ENCODE measurements at places on chromosomes 2 and 18. TPM values are rescaled to one million over a fixed set of nuclear protein-coding genes. Genes with fewer than 3 reads are reported as not detected.

DNA sequence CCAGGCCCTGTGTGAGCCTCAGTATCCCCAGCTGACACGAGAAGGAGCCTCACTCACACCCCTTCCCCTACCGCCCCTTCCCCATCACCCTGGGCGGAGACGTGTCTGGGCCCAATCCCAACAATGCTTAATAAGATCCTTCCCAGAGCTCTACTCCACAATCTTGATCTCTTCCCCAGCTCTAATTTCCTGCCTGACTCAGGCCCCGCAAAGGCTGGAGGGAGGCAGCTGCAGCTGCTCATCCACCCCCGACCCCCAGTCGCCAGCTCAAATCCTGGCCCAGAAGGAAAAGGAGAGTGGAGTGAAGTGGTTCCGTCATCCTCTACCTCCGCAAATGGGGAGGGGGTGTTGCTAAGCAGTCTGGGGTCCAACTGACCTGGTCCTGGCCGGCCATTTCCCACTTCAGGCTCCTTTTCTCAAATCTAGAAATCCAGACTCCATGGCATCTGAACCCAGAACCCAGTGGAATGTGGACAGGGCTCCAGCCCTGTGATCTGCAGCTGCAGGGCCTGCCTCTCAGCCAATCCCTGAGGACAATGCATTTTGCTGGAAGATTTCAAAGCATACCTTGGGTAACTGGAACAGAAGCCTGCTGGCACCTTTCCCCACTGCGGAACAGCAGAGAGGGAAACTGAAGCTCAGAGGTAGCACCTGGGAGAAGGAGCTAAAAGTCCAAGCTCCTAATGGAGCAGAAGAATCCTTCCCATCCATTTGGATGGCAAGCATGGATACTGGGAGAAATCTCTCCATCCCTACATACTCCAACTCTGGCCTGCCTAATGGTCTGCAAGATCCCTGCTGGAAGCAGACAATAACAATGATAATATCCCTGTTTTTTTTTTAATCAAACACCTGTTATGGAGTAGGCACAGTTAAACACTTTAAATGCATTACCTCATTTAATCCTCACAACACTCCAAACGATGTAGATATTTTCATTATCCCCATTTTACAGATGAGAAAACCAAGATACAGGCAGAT, 5.6 kb upstream of the TNS1 start:
- no peak for DNase-seq

DNA sequence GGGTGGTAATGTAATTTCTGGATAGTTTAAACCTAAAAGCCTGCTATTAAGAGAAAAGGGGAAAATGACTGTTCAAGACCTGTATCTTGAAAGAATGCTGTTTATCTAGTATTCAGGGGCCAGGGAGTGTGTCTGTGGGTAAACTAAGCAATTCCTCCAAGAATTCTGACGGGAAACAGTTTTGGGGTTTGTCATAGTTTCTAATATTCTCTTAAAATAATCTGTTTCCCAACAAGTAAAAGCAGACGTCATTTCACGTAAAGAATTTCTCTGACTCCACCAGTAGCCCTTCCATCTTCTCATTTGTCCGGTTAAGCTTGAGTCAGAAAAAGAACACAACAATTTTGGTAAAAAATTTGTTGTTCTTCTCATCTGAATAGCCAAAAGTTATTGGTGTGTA, 232.1 kb upstream of the EPAS1 start:
- no peak for DNase-seq

- DNase-seq, result no peak
Measured at GRCh38 chr2:214389334-214389733, 21.5 kb upstream of the VWC2L start.

GRCh38 chr2:108786008-108786353, 590 bp upstream of the CCDC138 start:
- DNase-seq, result no peak

DNA sequence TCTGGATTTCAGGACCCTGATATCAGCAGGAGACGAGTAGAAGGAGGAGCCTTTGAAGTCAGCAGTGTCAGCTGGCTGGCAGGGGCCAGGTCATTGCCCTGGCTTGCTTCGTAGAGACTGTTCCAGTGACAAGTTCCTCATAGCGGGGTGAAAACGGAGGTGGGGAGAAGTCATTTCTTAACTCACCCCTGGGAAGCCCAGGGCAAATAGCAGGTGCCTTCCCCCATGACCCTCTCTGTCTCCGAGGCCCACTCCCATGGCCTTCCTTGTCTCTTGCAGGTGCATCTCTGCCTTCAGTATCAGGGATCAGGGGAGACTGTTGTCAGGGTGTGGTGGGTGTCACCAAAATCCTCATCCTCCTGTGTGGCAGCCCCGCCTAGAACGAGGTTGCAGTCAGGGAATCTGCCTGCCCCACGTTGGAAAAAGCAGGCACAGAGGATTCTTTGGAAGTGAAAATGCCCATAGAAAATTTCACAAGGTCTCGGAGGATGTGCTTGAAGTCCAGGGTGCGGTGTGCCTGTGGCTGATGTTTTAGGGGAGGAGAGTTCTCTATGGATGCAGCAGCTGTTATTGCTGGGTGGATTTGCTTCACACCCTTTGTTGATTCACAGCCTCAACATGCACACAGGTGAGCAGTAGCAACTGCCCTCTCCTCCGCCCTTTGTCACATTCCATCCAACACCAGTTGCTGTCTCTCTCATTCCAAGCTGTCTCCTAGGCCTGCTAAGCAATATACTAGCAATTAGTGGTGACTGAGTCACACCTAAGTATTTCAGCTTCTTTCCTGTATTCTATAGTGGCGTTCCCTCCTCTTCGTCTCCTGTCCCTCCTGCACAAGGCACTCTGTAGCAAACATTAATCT, 142.6 kb upstream of the FHL2 start:
- DNase-seq, result no peak

DNA sequence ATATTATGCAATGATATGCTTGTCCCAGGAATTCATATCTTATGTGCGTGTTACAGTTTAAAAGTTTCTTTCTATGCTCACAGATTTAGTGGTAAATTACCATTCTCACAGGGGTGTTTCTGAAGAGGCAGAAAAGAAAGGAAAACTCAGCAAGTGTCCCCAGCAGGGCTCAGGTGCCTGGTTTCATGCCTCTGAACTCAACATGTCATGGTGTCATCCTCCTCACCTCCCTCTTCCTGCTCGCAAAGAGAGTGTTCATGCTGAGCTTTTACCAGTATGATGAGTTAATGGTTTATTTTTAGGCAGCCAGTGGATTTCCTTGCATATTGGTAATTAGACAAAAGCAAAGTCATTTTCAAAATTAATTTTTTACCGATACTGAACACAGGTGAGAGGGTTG, 492.9 kb upstream of the ZEB2 start:
- no peak for DNase-seq

- DNase-seq, result no peak
Measured at GRCh38 chr2:3128786-3129185, 248.8 kb downstream of the EIPR1 start.

DNA sequence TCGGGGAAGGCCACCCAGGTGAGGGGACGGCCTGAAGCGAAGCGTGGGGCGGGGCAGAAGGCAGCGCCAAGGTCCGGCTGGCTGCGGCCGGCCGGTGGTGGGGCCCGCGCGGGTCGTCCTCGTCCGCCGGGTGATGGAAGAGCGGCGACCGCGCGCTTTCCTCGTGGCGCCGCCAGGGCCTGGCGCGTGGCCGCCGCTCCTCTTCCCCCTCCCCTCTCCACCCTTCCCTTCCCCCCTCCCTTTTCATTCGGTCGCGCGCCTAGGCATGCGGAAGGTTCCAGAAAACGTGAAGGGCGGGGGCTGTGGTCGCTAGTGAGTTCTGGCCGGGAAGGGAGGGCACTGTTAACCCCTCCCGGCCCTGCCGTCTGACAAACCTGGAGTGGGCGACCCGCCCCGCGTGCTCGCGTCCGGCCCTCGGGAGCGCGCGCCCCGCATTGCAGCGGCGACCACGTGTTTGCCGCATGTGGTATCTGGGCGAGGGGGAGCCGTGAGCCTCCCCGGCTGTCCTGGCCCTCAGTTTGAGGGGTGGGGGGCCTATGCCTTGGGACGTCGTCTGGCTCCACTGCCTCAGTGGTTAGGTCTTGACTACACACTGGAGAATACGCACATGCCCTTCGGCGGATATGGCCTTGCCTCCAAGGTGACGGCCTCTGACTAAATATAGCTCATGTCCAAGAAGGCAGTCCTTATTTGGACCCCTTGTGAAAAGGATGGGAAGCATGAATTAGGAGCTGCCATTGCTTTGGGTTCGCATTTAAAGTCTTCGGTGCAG, 579 bp downstream of the MAT2A start:
- DNase-seq, result peak; percentile 75

GRCh38 chr2:72924353-72925240, 7.3 kb downstream of the EMX1 start:
- DNase-seq, result no peak

DNA sequence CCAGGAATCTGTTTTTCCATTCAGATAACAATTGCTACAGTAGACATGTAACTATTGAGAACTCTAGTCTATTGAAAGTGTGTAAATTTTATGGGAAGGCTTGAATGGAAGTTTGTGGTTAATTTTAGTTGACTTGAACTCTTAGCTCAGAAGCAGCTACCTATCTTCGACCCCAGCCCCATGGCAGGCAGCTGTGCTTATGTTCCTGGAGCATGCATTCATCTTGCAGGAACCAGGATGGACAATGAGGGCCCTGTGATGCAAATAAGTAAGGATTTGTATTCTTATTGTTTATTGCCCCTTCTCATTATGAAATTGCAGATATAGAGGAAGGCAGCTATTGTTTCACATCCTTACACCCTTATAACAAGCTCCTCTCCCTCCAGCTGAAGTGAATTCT, 1252.2 kb downstream of the DPP10 start:
- DNase-seq, result no peak

DNA sequence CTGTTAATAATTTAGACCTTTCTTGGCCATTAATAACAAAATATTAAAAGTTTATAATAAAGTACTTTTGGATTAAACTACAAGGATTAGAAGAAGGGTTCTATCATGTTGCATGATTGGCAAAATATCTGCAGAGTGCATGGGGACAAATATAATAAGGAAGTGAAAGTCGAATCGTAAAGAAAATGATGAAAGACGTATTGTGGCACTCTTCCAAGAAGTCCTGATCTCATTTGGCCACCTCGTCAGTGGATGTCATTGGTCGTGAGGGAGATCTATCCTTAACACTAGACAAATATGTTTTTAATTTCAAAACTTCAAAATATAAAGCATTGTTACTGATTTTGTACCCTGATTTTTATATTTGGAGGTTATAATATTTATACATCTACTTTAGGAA, 197.7 kb upstream of the STON1 start:
- DNase-seq, result no peak

DNA sequence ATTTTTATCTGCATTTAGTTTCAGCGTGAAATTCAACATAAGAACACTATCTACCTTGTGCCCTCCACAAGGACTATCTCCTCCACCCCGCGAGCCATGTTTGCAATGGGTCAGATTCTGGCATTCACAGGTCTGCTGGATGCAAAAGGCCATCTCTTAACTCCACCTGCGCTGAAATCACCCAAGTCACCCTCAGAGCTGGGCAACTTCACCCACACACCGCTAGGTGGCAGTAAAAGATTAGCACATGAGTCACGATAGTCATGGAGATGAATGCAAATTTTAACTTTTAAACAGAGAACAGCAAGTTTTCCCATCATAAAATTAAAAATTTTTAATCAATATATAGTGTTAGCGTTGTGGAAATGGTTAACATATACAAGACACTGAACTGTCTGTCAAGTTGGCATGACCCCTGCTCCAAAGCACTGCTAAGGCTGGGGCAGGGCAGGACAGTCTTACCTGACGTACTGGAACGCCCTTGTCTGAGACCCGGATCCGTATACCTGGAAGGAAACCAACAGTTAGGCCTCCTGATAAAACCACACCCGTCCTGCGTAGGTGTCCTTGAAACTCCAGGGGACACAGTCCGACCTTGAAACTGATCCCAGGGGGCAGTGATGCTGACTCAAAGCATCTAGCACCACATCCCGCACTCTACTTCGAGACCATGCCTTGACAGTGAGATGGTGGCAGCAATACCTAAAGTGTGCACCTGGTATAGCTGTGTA, 89.6 kb downstream of the UXS1 start:
- DNase-seq, result peak; percentile 54

- no peak for DNase-seq
Measured at GRCh38 chr2:61439241-61440002, 31.5 kb downstream of the USP34 start.

GRCh38 chr18:52979892-52980291, 639.9 kb downstream of the DCC start:
- no peak for DNase-seq

- DNase-seq, result no peak
Measured at GRCh38 chr18:59783138-59783537, 85.9 kb upstream of the CCBE1 start.

DNA sequence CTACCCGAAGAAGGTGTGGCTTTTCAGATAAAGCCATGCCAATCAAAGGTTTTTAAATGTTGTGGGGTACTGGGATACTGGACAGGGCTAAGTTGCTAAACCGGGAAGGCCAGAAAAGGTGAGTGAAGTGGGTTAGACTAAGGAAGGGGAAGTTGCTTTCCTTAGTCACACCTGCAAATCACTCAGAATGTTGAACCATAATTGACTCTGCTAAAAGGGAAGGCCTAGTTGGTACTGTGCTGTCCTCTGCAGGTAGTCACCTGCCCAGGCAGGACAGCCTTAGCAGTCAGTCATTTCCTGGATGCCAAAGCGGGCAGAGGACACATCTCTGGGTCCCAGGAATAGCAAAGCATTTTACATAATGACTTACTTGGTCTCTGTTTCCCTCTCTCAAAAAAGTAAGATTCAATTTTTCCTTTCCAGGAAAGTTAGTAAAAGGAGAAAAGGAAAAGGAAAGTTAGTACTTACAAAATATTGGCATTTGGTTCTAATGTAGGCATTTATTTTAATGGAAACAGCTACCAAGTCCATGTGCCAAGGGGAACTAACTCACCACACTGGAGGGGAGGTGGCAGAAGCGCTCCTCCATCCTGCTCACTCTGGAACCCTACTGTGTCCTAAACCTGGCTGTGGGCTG, 60.3 kb downstream of the RFTN2 start:
- peak; percentile 29 for DNase-seq

GRCh38 chr2:45919711-45920111, 268.2 kb downstream of the PRKCE start:
- DNase-seq, result no peak

GRCh38 chr18:11995445-11996189, 14.3 kb downstream of the IMPA2 start:
- peak; percentile 82 for DNase-seq

DNA sequence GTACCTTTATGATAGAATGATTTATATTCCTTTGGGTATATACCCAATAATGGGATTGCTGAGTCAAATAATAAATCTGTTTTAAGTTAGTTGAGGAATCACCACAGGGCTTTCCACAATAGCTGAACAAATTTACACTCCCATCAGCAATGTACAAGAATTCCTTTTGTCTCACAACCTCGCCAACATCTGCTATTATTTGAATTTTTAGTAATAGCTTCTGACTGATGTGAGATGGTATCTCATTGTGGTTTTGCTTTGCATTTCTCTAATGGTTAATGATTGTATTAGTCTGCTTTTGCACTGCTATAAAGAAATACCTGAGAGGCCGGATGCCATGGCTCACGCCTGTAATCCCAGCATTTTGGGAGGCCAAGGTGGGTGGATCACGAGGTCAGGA, 1387.6 kb upstream of the ACVR2A start:
- no peak for DNase-seq

GRCh38 chr2:141710589-141711239, 420.1 kb downstream of the LRP1B start:
- DNase-seq, result no peak

The RAPGEF4 gene
- total RNA-seq, result 2.3 TPM

The SLC16A14 gene
- 20.4 TPM for total RNA-seq

The RNF144A gene
- 20.7 TPM for total RNA-seq

The IGFBP5 gene
- 135 TPM for total RNA-seq

The SALL3 gene
- not detected for total RNA-seq

The ANKRD30BL gene
- not detected for total RNA-seq

The SGPP2 gene
- total RNA-seq, result 74.9 TPM

The GALNT13 gene
- 0.31 TPM for total RNA-seq

Measured in left colon (tissue), 2 donors.